Caki2 (cell line): ENCODE measurements at places on chromosomes 7 and 10. TPM values are rescaled to one million over a fixed set of nuclear protein-coding genes. Genes with fewer than 3 reads are reported as not detected.

- no peak for DNase-seq
These were observed 30.2 kb upstream of the PFKP start for GRCh38 chr10:3037182-3037581.

GRCh38 chr10:51241461-51241860 lies 167.2 kb downstream of the PRKG1 start:
- no peak for DNase-seq

C10orf71 gene
- total RNA-seq: not detected in 2 replicates

DNA sequence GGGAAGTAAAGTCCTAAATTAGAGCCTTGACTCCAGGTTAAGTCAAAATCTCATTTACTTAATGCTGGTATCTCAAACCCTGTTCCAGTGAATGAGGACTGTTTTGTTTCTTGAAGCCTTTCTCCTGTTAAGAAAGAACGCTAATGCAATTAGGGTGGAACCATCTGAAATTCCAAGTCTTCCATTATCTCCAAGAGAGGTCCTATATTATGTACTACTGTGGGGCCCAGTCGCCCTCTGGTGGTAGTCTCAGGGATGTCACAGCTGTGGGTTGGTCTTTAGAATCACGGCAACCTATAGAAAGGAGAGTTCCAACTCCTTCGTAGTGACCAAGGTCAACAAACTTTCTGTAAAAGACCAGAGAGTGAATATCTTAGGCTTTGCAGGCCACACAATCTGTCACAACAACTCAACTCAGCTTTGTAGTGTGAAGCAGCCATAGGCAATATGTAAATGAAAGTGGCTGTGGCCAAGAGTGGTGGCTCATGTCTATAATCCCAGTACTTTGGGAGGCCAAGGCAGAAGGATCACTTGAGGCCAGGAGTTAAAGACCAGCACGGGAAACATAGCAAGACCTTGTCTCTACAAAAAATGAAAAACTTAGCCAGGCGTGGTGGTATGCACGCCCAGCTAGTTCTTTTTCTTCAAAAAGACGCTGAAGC lies 9.3 kb downstream of the RPP38 start:
- peak; percentile 62 for DNase-seq

SLC18A3 gene
- not detected in 2 replicates for total RNA-seq

DNA sequence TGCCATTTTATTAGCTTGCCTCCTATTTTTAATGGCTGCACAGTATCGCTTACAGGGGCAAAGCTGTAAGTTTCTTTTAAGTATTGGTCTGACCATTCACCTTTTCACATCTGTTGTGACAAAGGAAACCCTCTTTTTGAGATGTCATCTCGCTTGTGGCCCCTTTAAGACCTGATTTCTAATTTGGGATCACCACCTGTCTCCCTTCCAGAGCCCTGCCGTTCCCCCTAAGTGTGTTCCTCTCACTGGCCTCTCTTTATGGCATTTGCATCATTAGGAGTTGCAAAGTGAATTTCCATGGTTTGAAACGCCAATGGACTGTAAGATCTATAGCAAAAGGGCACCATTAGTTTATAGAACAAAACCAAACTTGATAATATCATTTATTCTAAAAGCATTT lies 1.4 kb downstream of the EPDR1 start:
- DNase-seq: no peak

PRSS2 gene
- not detected in 2 replicates for total RNA-seq

DNA sequence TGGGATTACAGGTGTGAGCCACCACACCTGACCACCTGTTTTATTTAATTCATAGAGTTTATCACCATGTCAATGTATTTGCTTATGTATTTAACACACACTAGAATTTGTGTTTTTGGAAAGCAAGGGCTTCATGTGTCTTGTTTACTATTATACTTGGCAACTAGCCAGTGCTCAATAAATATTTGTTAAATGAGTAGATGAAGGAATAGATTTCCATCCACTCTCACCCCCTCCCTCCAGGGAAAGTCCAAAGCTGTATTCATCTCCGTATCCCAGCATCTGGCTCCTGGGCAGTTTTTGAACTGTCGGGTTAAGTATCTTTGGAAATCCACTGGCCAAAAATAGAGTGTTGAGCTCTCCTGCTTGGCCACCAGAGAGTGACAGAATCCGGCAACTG lies 4.6 kb upstream of the RADIL start:
- no peak for DNase-seq

GRCh38 chr7:16791071-16791470 lies 13.7 kb downstream of the AGR2 start:
- DNase-seq: peak; percentile 22

DNA sequence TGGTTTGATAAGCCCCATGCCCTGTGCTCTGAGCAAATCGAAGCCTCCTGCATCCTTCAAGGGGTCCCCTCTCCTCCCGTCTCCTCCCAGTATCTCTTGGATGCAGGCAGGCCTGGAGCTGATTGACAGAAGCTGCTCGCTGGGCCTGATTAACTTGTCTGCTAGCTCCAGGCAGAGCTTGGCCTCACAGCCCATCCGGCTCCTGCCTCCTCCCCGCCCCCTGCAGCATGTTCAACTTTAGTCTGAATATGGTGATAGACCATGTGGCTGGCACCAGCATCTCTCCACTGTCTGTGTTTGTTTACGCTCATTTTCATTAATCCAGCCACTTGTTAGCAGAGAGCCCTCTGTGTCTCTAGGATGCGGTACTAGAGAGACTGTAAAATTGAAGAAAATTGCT lies 432.2 kb downstream of the DPP6 start:
- DNase-seq: no peak

DNA sequence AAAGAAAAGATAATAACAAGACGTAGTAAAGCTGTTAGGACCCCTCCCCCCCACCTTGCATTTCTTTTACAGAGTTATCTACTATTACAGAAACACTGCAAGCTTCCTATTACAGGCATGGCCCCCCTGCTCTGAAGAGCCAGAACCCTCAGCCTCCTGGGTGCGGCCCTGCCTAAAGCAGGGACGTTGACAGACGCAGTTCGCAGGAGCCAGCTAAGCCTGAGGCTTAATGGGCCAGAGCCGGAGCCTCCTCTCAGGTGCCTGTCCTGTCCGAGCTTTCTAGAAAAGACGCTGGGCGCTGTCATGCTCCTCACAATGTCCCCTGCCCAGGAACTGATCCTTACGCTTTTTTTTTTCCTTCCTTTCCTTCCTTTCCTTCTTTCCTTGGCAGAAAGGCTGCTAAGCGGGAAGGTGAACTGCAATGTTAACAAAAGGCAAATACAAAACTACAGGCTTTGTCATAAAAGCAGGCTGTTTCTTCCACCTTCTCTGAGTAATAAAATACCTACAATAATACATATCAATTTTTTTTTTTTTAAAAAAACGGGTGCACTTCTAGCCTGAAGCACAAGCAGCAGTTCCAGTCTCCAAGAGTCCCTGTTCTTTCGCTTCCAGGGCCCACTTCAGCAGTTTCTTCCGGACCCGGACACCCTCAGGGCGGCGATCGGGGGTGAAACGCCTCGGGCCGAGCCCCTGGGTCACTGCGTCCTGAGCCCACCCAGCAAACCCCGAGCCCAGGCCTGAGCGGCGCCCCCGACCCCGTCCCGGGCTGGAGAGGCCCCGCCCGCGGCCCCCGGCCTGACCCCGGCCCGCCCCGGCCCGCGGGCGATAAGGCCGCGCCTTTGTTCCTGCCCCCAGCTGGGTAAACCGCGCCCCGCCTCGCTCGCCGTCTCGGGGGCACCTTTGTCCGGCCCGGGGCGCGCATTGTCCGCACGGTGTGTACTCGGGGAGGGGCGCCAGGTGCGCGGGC lies 11.2 kb downstream of the MNX1 start:
- no peak for DNase-seq

DNA sequence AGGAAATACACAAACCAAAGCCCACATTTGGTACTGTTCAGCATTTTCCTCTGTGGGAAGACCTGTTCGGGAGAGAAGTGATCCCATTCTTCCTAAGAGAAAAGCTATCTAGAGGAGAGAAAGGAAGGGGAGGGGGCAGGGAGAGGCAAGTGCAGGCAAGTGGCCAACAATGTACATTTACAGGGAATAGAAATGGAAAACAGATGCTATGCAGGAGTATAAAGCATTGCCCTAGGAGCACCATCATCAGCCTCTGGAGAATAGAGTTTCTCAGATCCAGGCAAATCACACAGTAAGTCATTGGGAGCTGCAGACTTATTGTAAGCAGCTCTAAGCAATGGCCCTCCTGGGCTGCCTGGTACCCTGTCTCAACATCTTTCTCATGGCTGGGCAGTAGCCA lies 424.4 kb upstream of the AUTS2 start:
- no peak for DNase-seq

CWF19L1 gene
- total RNA-seq: 28.5 and 39.6 TPM in 2 replicates

- DNase-seq: no peak
These were observed 66.5 kb downstream of the ANK3 start for GRCh38 chr10:60323162-60323561.

- DNase-seq: no peak
These were observed 91.0 kb downstream of the PTPRE start for GRCh38 chr10:127997937-127998336.

MBLAC1 gene
- 0.52 and 2.5 TPM in 2 replicates for total RNA-seq

DNA sequence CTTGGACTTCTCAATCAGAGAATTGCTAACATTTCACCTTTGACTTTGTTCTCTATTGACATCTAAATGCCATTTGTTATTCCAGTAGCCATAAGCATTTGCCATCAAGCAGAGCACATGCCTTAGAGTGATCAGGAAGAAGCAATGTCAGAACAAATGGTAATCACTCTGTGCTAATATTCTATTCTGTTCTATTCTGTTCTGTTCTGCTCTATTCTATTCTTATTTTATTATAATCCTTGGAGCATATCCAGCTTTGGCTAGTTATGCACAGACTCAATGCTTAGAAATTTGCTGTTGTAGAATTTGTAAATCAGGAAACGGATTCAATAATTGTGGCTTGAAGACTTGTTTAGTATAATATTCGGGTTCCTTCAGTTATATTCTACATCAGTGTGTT lies 175.4 kb downstream of the EXOC4 start:
- DNase-seq: no peak

GRCh38 chr10:26367771-26368170 lies 70.4 kb upstream of the APBB1IP start:
- peak; percentile 74 for DNase-seq

DNA sequence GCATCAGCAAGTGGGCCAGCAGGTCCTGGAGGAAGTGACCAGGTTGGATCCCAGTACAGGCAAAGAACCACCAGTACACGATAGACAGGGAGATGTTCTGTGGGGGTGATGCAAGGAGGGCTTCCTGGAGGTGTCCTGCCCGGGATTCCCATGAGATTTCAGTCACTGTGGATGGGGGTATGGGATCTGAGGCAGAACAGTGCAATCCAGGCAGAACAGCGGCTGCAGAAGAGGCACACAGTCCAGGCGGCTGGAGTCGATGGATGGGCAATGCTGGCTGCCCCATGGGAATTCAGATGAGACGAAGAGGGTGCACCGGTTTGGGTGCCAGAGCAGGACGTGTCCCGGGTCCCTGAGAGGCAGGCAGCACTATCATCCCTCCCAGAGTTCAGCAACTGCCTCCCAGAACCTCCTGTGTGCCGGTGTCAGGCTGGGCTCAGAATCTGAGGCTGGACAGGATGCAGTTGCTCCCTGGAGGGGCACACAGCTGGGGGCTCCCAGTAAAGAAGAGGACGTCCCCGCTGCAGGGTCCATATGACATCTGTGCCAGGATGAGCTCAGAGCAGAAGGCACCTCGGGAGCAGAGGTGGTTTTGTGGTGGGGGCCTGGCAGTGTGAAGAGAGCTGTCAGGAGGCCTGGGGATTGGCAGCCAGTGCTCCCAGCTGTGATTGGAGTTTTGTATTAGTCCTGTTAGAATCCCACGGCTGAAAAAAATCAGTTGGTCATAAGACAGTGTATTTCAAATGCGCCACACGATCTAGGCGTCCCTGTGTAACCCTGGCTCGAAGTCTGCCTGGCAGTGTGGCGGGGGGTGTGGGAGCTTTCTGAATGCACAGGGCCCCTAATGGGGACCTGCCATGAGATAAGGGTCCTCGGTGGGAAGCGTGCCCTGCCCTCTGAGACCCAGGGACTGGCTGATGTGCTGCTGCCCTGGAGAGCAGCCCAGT lies 3.2 kb downstream of the KNDC1 start:
- no peak for DNase-seq

- peak; percentile 44 for DNase-seq
These were observed 32.8 kb upstream of the STRIP2 start for GRCh38 chr7:129401228-129401966.

- DNase-seq: no peak
These were observed 2.7 kb upstream of the JCAD start for GRCh38 chr10:30062090-30062489.
